ENCODE measurements at places on chromosomes 16 and 17.

GRCh38 chr17:74063439-74063838 is 140.0 kb upstream of the RPL38 start:
- DNase-seq = no peak

GRCh38 chr17:79062691-79063090 is 11.9 kb upstream of the ENGASE start:
- DNase-seq = no peak

GRCh38 chr16:81746566-81746965 is 32.5 kb upstream of the PLCG2 start:
- DNase-seq = no peak

- no peak for DNase-seq
Observed at GRCh38 chr17:50188921-50189549, 12.4 kb downstream of the COL1A1 start.

DNA sequence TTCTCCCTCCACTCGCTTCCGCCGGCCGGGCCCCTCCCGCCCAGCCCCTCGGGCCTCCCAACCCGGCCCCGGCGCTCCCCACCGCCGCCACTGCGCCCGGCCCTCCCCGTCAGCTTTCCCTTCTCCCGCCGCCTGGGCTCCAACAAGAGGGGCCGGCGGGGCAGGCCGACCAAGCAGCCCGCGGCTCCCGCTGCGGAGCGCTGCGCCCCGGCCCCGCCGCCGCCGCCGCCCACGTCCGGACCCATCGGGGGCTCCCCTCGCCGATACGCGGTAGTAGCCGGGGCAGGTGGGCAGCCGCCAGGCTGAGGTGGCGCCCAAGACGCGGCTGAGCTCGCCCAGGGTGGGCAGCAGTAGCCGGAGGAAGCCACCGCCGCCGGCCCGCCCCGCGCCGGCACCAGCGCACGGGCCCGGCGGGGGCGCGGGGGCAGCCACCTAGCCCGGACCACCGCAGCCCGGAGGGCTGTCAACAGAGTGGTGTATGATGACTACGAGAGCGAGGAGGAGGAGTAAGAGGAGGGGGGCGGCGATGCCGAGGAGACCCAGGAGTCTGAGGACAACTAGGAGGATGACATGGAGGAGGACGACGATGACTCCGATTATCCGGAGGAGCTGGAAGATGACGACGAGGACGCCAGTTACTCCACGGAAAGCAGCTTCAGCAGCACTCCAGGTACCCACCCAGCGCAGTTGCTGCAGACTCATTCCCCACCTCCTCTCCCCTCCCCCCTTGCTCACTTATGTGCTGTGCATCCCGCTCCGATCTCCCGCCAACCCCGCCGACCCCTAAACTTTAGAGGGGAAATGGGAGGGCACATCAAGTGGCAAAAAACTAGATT is 498 bp downstream of the LRRC37B start:
- no peak for DNase-seq

DNA sequence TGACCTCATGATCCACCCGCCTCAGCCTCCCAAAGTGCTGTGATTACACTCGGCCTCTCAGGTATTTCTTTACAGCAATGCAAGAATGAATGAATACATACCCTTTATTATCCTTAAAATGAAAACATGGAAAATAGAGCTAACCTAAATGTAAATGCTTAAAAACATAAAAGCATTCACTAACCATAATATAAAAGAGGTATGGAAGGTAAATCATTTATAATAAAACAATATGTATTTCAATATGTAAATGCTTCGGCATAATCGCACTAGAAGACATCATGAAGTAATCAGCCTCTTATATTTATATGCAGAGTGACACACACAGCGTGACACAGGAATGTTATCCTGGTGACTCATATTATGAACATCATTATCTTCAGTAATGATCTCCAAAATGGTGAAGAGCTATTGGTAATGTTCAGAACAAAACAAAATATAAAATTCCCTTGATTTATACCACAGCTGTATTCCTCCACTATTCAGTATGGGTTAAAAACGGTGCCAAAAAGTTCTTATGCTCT is 53.9 kb downstream of the AIPL1 start:
- no peak for DNase-seq

Data from stimulated activated CD8-positive, alpha-beta memory T cell treated with anti-CD3 and anti-CD28 coated beads, Interleukin-4, amount 100 ng/mL, for 4 hours (primary cell).